Left renal pelvis (tissue), 4 donors: ENCODE measurements at places on chromosomes 7 and 10. TPM values are rescaled to one million over a fixed set of nuclear protein-coding genes. Genes with fewer than 3 reads are reported as not detected.

- DNase-seq = no peak
These were observed 68.4 kb downstream of the IKZF1 start for GRCh38 chr7:50372923-50373322.

- DNase-seq = no peak
These were observed 5.2 kb downstream of the PHYHIPL start for GRCh38 chr10:59181668-59182067.

- DNase-seq = no peak
These were observed 240.3 kb upstream of the KAT6B start for GRCh38 chr10:74586088-74586585.

DNA sequence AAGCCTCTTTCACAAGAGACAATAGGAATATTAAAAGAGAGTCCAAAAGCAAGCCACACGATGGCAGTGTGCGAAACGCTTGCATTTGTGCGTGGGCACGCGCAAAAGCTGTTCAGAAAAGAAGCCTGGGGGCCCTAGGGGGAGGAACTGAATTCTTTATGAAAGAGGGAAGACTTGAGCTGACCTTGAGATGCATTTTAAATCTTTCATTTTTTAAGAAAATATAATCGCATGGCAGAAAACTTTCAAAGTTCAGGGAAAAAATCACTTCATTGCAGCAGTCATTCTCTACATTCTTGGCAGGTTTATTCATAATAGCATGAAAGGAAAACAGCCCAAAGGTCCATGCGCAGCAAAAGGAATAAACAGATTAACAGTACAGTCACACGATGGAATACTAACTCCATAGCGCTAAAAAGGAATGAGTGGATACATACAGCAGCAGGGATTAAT is 206.5 kb upstream of the PRKCQ start:
- peak; percentile 18 for DNase-seq

GRCh38 chr10:122459561-122460273 is 1.6 kb upstream of the HTRA1 start:
- DNase-seq = no peak

- no peak for DNase-seq
These were observed 44.5 kb upstream of the SPOCK2 start for GRCh38 chr10:72132854-72133253.

GRCh38 chr7:83870515-83870914 is 221.6 kb upstream of the SEMA3E start:
- no peak for DNase-seq

DNA sequence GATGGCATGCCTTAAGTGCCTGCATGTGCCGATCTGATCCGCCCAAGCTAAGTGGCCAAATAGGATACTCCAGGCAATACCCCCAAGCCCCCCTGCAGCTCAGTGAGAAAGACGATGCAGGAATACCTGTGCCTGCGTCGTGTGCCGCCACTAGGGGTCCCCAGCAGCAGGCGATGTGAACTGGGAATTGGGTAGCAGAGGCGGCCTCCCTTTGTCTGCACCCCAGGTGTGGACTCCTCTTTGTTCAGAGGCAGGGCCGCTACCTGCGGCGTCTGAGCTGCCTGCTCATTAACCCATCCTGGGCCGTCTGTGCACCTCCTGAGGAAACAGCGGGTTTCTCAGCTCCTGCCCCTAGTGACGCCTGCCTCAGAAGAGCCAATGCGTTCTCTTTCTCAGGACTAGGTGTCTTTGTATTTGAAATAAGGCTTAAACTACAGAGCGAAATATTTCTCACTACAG is 4.8 kb upstream of the CHN2 start:
- no peak for DNase-seq

DNA sequence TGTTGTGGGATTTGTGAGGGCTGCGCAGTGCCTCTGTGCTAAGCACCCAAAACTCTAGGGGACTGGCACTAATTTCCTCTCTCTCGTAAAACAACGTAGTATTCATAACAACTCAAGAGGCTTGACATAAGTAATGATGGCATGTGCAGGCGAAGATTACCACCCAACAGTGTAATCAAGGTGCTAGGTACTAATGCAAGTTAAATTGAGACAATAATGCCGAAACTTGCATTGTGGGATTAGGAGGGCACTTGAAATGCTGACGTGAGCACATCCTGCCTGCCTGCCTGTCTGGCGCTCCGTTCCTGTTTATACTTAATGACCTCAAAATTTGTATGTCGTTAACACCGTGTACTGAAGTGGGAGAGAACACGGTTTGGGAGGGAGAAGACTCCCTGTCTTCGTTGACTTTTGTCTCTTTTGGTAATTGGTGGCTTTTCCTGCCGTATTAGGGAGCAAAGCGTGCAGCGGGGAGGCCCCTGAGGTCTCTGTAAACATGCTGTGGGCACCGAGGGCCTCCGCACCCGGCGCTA is 139.0 kb downstream of the MGMT start:
- no peak for DNase-seq

GRCh38 chr10:115566867-115567266 is 473.7 kb downstream of the ATRNL1 start:
- DNase-seq = no peak

- DNase-seq = no peak
These were observed 191.2 kb downstream of the CSTF2T start for GRCh38 chr10:51508156-51508555.

GRCh38 chr7:138843632-138844580 is 45.9 kb upstream of the ATP6V0A4 start:
- no peak for DNase-seq

DNA sequence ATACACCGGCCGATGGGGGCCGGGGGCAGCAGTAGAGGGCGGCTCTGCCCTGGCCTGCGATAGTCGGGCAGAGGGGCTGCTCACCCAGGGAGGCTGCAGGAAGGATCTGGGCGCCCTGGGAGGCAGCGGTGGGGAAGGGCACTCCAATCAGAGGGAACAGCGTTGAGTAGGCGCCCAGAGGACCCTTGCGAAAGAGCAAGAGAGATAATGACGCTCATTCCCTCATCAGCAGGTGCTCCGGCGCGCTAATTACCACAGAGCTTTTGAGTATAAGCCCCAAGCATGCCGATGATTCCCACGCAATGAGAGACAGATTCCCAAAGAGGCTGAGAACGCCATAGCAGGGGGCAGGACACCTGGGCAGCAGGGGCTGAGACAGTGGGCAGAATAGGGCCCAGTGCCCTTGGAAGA is 215.3 kb downstream of the MAD1L1 start:
- DNase-seq = no peak

STEAP1B gene
- polyA plus RNA-seq = 1.5 TPM

ECHDC3 gene
- polyA plus RNA-seq = 11.7 TPM

PNLIPRP3 gene
- polyA plus RNA-seq = not detected

UFSP1 gene
- polyA plus RNA-seq = 1.2 TPM

CHST12 gene
- polyA plus RNA-seq = 13.2 TPM

RSBN1L gene
- 33.7 TPM for polyA plus RNA-seq

SLC18A3 gene
- polyA plus RNA-seq = not detected

FLNC gene
- 21.0 TPM for polyA plus RNA-seq

AMPH gene
- polyA plus RNA-seq = 16.5 TPM

MAD1L1 gene
- 18.9 TPM for polyA plus RNA-seq

SUN3 gene
- polyA plus RNA-seq = not detected

KCNMA1 gene
- polyA plus RNA-seq = 4.9 TPM
